ENCODE measurements at places on chromosomes 13 and 19. TPM values are rescaled to one million over a fixed set of nuclear protein-coding genes. Genes with fewer than 3 reads are reported as not detected.

- DNase-seq, result no peak
These were observed 11.6 kb downstream of the IGFL2 start for GRCh38 chr19:46159418-46160232.

MICU2 gene
- 14.9 TPM for total RNA-seq

NCAN gene
- not detected for total RNA-seq

DNA sequence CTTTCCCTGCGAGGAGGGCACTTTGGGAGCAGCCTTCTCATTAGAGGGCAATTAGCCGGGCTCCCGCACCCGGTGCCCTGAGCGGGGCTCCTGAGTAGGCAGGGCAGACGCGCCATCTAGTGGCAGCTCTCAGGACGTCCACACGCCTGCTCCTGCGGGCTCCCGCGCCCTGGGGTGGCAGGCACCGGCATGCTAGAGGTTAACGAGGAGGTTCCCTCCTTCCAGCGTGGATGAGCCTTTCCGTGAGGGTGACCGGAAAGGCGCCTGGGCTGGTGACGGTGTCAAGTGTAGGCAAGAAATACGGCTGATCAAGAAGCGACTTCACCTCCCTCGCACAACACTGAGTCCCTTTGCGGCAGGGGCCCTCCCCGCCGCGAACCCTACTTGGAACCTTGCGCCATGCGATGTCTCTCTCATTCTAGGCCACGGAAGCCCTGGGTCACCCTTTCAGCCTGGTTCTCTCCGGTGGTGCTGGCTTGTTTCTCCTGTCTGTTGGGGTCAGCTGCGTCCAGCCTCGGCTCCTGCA, 67.7 kb downstream of the ALOX5AP start:
- DNase-seq, result peak; percentile 70

DNA sequence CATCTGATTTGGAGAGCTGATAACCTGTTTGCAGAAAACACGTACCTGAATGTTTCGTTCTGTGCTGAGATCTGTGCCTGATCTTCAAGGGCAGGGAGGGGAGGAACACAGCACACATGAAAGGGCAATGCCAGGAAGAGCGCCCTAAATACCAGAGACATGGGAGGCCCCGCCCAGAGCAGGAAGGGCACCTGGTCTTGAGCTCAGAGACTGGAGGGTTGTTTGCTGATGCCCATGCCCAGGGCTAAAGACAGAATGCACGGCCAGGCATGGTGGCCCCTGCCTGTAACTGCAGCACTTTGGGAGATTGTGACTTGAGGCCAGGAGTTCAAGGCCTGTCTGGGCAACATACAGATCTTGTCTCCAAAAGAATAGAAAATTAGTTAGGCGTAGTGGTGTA, 183.2 kb downstream of the TUBA3C start:
- DNase-seq, result no peak

HCST gene
- total RNA-seq, result not detected

GRCh38 chr19:12825254-12826131, 8.9 kb downstream of the RTBDN start:
- no peak for DNase-seq

ZNF579 gene
- total RNA-seq, result 0.54 TPM

ACTL9 gene
- not detected for total RNA-seq

GRCh38 chr19:37725181-37725580, 5.6 kb upstream of the ZNF607 start:
- no peak for DNase-seq

- peak; percentile 69 for DNase-seq
These were observed 44.9 kb downstream of the C13orf46 start for GRCh38 chr13:113928685-113929627.

INSL3 gene
- total RNA-seq, result not detected

MEF2B gene
- total RNA-seq, result under 0.01 TPM

CDADC1 gene
- total RNA-seq, result 0.54 TPM

LILRA2 gene
- total RNA-seq, result not detected

C19orf73 gene
- total RNA-seq, result 0.28 TPM

DNA sequence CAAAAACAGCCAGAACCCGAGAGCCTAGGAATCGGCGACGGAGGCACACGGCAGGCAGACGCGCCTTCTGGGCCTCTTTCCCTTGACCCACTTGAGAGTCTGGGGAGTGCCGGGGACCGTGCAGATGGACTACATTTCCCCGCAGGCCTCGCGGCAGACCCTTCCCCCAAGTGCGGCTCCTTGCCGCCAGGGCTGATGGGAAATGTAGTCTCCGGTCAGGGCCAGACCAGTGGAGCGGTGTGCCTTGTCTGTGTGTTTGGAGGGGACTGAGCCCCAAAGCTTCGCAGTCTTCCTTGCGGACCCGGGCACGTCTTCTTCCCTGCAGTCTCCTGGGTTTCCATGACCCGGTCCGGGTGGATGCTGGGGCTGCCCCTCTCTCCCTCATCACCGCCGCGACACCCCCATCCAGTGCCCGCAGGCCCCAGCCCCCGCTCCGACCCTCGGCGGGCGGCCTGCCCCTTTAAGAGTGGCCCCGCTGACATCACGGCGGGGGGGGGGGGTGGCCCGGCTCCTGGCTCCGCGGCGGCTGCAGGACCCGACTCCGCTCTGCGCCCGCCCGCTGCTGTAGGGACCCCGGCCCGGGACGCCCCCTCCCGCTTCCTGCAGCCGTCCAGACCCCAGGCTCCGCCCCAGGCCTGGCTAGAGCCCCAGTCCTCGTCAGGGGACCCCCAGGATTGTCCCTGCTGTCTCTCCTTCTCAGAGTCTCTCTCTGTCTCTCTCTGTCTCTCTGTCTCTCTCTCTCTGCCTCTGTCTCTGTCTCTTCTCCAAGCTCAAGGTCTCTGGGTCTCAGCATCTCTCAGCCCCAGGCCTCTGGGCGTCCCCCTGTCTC, 758 bp upstream of the CACNG7 start:
- DNase-seq, result peak; percentile 40

DNA sequence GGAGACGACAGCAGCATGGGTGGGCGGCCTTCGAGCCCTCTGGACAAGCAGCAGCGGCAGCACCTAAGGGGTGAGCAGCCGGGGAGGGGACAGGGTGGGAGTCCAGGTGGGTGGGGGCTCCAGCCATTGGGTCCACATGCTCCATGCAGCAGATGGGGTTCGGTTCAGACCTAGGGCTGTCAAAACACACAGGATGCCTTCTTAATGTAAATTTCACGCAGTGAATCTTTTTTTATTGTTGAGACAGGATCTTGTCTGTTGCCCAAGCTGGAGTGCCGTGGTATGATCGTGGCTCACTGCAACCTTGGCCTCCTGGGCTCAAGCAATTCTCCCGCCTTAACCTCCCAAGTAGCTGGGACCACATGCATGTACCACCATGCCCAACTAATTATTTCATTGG, 15.9 kb downstream of the PGLS start:
- DNase-seq, result no peak

CRX gene
- total RNA-seq, result not detected

C3 gene
- total RNA-seq, result 0.28 TPM

FFAR3 gene
- not detected for total RNA-seq

TTYH1 gene
- not detected for total RNA-seq

LGI4 gene
- total RNA-seq, result not detected

DNA sequence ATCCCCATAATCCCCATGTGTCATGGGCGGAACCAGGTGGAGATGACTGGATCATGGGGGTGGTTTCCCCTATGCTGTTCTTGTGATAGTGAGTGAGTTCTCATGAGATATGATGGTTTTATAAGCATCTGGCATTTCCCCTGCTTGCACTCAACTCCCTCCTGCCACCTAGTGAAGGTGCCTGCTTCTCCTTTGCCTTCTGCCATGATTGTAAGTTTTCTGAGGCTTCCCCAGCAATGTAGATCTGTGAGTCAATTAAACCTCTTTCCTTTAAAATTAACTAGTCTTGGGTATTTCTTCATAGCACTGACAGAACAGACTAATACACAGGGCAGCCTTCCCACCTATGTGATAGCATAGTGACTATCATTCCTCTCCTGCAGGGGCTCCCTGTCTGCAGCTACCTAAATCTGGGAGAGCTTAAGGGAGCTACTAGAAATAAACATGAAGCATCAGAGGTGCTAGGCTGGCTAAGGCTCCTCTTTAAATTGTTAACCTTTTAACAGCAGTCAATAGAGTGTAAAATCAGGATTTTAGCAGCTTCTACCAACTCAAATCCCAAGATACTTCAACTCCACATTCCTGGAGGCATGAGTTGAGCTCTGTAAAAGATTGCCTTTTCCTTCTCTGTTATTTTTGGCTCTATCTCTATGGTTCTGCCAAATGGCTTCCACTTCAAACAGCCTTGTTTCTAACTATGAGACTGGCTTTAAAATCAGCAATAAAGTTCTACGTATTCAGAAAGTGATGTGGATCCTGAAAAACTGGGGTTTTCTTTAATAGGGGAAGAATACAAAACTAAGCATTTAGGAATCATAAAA, 112.3 kb downstream of the VWA8 start:
- DNase-seq, result peak; percentile 52

DNA sequence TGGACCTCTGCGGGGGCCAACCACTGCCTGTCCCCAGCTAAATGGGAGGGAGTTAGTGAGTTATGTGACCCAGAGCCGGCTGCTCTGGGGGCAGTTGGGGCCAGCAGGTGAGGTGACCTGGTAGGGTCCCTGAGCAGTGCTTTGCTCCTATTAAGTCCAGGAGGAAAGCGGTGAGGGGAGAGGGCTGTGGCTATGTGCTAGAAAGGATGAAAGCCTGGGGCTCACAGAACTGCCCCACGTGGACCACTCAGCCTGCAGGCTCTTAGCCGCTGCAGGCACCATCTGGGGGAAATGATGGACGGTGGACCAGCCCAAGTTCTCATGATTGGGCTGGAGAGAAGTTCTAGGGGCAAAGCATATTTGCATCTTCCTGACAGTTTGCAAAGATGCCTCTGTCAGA, 67.6 kb upstream of the ZNF536 start:
- no peak for DNase-seq
